ENCODE measurements at places on chromosomes 5 and 9.

DNA sequence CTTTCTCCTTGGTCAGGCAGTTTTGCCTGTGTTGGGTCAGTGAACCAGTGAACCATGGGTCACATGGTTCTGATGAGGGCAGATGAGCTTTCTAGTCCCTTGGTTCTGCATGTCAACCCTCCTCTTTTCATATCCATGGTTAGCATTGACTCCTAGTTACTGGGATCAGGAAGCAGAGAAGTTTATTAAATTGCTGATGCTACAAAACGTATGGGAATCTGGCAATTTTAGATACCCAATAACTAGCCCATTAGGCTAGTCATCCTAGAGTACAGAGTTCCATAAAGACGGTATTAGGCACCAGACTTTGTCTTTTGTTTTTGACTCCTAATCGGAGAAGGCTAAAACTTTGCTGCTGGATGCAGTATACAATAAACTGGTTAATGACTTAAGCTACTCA lies 273.1 kb downstream of the ATPSCKMT start:
- DNase-seq = no peak

DNA sequence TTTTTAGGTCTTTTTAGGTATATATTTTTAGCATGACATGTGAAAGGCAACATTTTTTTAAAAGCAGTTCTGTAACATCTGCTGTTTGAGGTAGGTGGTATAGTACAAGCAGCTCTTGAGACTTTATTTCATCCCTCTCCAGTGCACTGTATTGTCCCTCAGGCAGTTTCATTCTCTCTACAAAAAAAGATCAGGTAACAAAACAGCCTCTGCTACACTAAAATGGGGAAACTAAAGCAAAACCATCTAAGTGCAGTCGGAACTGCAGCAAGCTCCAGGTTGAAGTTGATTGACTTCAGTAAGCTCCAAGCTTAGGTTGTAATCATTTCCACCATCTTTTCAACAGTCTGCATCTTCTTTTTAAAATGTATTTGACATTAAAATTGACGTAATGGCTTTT lies 195.6 kb downstream of the DEPDC1B start:
- no peak for DNase-seq

DNA sequence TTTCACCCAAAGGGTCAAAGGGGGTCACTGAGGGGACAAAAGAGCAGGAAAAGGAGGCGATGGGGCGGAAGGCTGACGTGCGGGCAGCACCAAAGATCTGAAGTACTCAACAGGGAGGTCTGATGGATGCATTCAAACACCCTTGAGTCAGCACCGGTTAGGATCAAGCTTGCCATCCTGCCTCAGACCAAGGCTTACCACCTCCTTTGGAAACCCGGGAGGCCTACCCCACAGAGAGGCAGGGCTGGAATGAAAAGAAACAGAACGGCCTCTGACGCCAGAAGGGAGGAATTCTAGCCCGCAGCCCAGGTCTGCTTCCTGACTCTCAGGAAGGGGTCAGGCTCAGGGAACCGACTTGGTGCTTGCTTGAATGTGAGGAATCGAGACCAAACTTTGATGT lies 125.6 kb downstream of the PAPPA start:
- no peak for DNase-seq

GRCh38 chr9:120654272-120654671 lies 60.0 kb downstream of the MEGF9 start:
- no peak for DNase-seq

DNA sequence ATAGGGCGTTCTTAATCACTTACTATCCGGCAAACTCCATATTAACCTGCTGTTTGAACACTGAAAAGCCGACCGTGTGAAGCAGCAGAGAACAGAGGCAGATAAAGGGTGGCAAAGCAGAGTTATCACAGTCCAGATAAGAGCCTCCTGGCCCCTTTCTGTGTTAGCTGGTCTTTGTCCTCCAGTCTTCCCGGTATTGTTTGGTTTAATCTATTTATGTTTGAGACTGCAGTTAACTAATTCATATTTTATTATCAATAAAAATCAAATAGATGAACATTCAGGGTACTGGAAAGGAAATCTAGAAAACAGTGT lies 6.0 kb upstream of the HTR4 start:
- DNase-seq = no peak

- DNase-seq = no peak
These were observed 13.8 kb downstream of the CLPTM1L start for GRCh38 chr5:1330847-1331831.

- no peak for DNase-seq
These were observed 1333.9 kb upstream of the DMAC1 start for GRCh38 chr9:9133526-9133925.

- DNase-seq = no peak
These were observed 45.7 kb upstream of the PIK3R1 start for GRCh38 chr5:68169903-68170302.

DNA sequence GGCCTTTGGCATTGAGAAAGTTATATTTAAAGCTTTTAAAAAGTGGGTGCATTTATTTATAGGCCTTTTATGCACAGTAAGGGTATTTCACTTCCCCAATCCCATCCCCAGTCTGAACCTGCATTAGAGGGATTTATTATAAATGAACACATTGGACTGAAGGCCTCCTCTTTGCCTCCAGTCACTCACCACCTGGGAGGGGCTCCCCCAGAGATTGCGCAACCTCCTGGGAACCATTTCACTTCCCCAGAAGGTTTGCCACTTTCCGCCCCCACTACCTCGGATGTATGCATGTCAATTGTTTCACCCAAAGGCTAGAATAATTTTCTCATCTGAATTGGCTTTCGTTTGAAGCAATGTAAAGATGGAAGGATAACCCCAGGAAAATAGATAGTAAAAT lies 29.8 kb upstream of the VCAN start:
- no peak for DNase-seq
